ENCODE measurements at places on chromosomes 1 and 21.
A peak's percentile ranks its signal among the peaks of the same experiment; 100 is the strongest.

GRCh38 chr1:204268101-204268500 is 54.3 kb upstream of the GOLT1A start:
- no peak for DNase-seq

DNA sequence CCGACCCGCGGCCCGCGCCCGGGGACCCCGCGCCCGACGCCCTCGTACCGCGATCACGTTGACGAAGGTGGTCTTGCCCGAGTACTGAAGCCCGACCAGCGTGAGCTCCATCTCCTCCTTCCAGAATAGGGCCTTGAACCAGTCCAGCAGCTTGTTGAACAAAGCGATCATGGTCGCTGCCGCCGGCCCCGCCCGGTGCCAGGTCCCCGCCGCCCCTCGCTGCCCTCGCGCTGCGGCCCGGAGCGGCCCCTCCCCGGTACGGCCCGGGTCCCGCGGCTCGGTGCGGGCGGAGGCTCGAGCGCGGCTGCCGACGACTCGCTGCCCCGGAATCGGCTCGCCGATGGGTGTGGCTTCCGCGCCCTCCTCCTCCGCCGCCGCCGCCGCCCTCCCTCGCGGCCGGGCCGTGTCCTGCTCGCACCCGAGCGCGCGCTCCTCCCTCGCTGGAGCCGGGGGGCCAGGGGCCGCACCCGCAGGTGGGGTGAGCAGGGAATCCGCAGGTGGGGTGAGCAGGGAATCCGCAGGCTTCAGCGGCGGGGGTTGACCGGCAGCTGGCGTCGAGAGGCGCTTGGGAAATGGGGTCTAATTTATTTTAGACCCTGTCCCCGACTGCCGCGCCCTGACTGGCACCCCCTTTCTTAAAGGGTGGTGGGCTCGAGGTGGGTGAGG is at the start of gene ARL8A:
Gene ARL8A, minus strand, starts transcription at position 336 of the 666 bp plus-strand sequence. Its CDS starts 165 bp downstream, at position 171.
- peak; percentile 76 for DNase-seq

DNA sequence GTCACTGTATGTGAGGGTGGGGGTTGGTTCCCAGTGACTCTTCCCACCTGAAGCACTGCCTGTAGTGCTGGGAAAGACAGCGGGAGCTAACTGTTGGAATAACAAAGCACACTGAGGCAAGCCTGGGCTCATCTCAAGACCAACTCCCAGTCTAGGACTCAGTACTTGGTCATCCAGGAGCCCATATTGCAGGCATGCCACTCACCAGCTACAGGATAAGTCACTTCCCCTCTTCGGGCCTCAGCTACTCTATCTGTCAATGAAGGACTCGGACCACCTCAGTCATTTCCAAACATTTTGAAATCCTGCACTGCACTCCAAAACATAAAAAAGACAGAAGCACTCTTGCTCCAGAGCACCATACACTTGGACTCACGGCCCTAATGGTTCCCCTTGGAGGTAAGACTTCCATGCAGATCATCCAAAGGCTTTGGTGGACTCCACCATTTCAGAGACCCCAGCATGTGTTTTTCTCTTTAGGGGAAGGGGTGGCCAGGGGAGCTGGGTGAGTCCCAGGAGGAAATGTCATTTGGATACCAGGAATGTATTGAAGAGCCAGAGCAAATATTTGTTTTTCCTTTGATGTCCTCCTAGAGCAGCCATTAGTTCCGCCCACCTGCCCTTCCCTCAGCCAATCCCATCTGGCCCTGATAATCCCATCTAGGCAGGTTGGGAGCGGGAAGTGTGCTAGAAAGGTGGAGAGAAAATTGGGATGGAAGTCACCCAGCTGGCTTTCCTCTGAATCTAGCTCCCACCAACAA is 3.1 kb downstream of the NUAK2 start:
- no peak for DNase-seq

DNA sequence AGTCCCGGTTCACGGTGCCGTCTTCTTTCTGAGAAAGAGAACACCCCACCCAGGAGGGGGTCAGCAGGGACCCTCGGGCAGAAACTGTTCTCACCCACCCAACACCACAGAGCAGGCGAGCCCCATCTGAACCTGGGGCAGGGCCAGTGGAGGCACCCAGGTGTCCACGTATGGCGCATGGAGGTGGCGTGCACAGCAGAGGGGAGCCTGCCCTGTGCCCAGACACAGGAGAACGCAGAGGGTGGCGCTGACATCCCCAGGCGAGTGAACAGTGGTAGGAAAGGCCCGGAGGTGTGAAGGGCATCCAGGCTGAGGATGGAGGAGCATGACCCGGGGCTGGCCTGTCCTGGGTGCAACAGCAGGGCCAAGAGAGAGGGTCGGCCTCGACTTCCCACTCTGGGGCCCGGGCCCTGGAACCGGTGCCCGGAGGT is 91.1 kb downstream of the STUM start:
- DNase-seq: no peak

DNA sequence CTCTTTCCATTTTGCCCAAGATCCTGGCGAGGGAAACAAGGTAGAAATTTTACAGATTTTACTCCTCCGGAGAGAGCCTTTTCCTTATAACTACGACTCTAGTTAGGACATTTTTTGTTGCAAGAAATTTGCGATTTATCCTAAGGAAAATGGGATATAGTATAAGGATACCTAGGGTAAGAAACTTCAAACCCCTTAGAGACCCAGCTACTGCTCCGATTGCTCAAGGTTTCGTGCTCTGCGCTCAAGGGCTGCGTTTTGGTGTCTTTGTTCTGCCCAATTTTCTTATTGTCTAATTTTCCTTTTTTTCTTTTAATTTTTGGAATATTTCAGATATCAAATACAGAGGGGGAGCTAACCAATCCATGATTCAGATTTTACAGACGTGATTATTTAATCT is 1.5 kb downstream of the TTC3 start:
- DNase-seq: no peak

- peak; percentile 45 for DNase-seq
Observed at GRCh38 chr1:43269627-43270375, at the start of gene TMEM125. TMEM125 (plus strand) TSS chr1:43269983; CDS start chr1:43272723, 2,740 bp downstream.

- DNase-seq: no peak
Observed at GRCh38 chr1:115288591-115289198, 49.4 kb downstream of the NGF start.

DNA sequence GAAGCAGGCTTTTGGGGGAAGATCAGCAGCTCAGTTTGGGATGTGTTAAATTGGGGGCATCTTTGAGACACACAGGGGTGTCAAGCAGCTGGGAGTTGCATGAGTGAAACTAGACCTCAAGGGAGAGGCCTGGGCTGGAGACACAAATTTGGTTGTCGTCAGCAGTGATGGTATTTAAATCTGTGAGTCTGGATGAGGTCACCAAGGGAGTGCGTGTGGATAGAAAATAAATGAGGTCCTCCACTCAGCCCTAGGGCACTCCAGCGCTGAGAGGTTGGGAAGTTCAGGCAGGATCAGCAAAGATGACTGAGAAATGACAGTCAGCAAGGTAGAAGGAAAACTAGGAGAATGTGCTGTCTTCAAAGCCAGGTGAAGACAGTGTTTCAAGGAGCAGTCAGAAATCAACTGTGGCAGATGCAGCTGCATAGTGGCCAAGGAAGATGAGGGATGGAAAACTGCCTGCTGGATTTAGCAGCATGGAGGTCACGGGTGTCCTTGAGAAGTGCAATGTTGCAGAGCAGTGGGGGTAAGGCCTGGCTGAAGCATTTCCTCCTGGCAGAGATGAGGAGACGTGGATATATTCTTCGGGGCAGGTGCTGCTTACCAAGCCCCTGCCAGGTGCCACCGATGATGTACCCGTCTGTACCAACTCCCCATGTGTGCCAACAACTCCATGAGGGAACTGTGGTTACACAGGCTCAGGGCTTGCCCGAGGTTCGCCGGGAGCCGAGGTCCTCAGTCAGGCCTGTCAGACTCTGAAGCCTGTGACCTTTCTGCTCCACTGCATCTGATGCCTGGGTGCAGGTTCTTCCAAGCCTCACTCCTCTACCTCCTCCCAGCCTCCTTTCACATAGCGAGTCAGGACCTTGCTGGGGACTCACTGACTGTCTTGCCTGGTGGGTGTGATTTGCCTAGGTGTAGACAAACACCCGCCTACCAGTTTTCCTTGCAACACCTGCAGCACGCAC is 11.3 kb downstream of the MAP7D1 start:
- no peak for DNase-seq

GRCh38 chr1:38558500-38559445 is 300.8 kb downstream of the RRAGC start:
- peak; percentile 73 for DNase-seq

- no peak for DNase-seq
Observed at GRCh38 chr21:38758501-38759214, 47.1 kb upstream of the ETS2 start.

DNA sequence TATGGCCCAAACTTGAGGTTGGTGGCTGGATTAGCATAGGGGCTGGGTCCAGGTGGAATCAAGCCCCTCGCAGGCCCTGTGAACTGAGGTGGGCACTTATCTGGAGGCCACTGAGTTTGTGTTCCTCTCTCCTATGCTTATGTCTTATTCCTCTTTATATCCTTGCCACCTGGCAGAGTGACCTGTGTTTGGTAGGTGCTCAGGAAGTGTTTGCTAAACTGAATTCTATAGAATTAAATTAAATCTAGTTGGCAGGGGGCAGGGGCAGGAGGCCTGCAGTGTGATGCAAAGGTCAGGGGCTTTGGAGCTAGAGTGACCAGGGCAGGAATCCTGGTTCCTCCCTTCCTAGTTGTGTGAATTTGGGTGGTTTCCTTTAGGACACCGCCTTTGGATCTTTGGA is 1.1 kb upstream of the TMEM9 start:
- DNase-seq: no peak

DNA sequence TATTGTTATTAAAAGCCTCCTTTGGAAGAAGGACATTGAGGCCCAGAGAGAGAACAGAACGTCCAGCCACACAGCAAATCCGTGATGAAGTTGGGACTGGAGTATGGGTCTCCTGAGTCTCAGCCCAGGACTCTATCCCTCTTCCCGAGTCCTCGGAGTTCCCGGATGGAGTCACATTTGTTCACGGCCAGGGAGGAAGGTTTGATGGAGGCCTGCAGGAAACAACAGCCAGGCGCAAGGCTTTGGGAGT is 357 bp upstream of the TXLNA start:
- no peak for DNase-seq

- no peak for DNase-seq
Observed at GRCh38 chr1:11470912-11471311, 8.0 kb upstream of the DISP3 start.
